ENCODE measurements at places on chromosomes 2 and 18.

DNA sequence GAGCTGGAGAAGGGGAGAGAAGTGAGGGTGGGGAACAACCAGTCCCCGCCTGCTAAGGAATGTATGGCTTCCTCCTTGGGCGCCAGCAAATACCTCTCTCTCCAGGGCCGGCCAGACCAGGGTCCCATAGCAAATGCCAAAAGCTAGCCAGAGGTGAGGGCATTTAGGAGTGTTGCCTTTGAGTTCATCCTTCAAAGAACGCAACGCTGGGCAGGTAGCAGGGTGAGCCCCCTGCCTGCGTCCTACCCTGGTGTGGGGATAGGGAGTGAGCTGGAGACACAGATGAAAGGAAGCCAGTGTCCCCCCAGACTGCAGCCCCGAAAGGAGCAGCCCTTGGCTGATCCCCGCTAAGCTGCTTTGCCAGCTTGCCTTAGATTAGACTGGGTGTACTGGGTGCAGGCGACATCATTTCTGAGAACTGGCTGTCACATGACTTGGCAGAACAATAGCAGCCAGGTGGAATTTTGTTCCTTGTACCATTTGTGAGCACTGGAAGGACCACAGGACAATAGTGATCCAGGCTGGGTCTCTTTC lies 40.4 kb downstream of the KLHL29 start:
- no peak for DNase-seq

- DNase-seq = no peak
Observed at GRCh38 chr18:73478191-73478590, 610.4 kb upstream of the NETO1 start.

GRCh38 chr2:121142452-121142851 lies 142.6 kb downstream of the TFCP2L1 start:
- no peak for DNase-seq

GRCh38 chr18:59547581-59548182 lies 149.5 kb downstream of the CCBE1 start:
- no peak for DNase-seq

DNA sequence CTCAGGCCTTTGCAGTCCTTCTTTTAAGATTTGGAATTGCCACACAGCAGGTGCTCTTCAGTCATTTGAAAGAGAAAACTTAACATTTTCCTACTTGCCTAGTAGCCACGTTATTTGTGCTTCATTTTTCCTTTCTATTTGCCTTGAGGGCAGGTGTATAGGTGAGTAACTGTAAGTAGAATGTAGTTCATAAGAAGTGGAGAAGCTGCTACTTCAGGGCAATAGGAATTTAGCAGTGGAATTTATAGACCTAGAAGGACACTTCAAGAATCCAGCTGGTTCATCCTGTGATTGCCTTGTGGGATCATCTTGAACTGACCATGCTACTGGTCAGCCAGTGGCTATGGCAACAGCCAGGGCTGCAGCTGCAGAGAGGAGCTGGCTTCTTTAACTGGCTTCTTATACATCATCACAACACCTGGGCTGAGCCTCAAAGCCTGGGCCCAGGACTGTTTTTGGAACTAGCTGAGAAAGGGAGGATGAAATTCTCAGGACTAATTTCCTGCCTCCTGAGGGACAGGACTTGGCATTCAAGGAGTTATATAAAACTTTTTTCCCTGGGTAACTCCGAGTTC lies 5.1 kb upstream of the LANCL1 start:
- DNase-seq = no peak

DNA sequence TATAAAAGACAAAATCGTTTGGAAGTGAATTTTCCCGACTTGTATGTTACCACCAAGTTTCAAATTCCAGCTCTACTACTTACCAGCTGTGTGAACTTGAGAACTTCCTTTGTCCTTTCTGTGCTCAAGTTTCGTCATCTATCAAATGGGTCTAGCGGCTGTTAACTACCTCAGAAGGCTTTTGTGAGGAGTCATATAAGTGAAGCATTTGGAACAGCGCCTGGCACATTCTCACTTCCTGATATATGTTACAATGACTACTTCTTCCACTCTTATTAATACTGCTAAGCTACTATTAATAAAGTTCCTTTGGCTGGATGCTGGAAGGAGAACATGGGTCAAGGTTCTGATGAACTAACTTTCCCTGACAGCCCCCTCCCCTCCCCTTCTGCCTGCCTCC lies 104.5 kb downstream of the MEIS1 start:
- DNase-seq = no peak

DNA sequence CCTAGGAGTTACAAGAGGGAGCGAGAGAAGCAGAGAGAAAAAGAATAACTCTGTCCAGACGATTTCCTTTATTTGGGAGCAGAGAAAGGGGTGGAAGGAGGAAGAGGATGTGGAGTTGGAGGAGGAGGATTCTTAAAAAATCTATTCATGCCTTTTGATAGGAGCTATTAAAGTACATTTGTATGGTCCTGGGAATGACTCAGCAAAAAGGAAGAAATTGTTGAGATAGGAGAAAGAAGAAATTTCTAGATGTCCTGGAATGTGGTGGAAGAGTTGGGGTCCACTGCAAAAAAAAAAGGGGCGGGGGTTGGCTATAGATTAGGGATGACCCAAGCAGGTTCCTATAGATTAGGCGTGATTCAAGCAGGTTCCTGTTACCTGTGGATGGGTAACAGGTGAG lies 32.4 kb upstream of the RPRM start:
- DNase-seq = no peak

GRCh38 chr18:77016936-77017335 lies 115.6 kb downstream of the MBP start:
- DNase-seq = no peak

- DNase-seq = no peak
Observed at GRCh38 chr18:37362158-37362890, 203.3 kb downstream of the CELF4 start.

GRCh38 chr2:103823847-103824246 lies 1030.1 kb upstream of the POU3F3 start:
- no peak for DNase-seq

DNA sequence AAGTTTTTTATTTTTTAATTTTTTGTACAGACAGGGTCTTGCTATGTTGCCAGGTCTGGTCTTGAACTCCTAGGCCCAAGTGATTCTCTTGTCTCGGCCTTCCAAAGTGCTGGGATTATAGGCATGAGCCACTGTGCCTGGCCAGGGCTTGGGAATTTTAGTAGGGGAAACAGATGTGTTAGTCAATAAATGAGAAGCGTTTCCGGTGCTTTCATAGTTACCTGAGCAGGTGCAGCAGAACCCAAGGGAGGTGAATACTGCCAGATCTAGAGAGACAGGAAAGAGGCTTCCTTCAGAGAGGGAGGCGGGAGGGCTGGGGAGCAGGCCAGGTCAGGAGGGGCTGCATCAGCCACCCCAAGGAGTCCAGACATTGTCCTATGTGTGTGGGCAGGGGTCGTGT lies 30.5 kb upstream of the IMPA2 start:
- no peak for DNase-seq

DNA sequence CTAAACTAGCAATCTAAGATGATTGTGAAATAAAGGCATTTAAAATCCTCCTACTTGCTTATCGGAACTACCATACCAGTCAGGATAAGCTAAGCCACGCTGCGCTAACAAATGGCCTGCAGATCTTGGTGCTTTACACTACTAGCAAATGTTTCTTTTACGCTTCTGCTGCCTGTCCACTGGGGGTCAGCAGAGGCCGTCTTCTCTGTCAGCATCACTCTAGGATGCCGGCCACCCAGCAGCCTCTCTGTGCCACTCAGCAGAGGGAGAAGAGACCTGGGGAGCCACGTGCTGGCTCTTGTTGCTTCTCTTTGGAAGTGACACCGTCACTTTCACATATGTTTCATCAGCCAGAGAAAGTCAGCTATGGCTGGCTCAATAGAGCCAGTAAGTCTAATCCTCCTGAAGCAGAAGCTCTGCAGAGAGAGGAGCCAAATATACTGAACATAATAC lies 36.6 kb downstream of the COPS8 start:
- peak; percentile 81 for DNase-seq

GRCh38 chr18:52237551-52237950 lies 102.4 kb upstream of the DCC start:
- DNase-seq = no peak

DNA sequence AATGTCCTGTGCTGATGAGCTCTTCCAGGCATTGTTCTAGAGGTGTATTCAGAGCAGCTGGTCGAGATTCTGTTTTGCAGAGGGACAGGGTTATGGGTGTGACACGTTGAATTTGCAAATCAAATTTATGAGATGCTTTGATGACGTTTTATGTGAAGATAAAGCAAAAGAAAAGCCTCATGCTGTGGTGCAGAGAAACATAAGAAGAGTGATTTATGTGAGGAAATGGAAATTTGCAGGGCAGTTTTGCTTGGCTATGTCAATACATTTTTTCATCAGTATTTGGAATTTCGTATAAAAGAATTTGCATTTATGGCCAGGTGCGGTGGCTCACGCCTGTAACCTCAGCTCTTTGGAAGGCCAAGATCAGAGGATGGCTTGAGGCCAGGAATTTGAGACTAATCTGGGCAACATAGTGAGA lies 36.4 kb downstream of the TSN start:
- DNase-seq = no peak

- DNase-seq = no peak
Observed at GRCh38 chr2:132573444-132574007, 96.5 kb downstream of the LYPD1 start.

DNA sequence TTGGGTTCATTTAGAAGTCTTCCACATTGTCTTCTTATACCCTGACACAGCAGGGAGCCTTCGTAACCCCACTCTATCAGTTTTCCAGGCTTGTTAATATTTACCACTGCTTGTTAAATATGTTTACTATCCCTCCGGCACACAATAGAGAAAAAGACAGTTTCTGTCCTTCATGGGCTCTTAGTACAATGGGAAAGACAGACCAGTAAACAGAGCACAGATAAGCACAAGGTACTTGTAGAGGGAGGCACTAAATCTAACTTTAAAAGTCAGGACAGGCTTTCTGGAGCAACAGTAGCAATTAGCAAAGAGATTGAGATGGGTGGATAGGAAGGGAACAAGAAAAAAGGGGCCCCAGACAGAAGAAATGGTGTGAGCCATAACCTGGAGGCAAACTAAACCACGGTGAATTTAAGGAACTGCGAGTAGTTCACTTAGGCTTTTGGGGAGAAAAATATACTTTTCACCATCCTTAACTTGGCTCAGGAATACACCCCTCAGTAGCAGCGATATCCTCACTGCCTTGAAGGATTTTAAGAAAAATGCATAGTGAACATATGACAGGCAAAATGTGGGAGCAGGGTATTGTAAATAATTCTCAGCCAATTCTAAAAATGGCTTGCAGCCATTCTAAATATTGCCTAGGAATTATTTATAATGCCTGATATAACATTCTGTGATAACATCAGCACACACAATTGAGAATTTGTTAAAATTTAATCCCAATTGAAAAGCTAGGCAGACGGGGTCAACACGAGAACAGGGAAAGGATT lies 383.7 kb downstream of the CDH2 start:
- no peak for DNase-seq

DNA sequence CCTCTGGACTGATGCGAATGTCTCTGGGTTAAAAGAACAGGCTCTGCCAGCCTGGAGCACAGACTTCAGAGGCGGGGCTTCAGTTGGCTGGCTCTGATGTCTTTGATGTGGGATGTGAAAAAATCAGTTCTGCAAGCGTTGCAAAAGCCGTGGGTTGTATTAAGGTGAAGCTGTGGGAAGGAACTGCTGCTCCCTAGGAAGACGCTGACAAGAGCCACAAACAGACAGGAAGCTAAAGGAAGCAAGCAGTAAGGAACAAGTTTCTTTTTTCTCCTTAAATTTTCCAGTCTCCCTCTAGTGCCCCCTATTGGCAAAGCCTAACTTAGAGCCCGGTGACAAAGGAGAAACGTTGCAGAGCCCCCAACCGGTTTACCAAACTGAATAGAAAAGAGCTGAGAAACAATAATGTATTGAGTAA lies 239.0 kb downstream of the CCDC178 start:
- DNase-seq = no peak

GRCh38 chr2:181677912-181678586 lies 2.3 kb downstream of the NEUROD1 start:
- DNase-seq = peak; percentile 63

GRCh38 chr18:42039396-42039795 lies 84.4 kb downstream of the PIK3C3 start:
- no peak for DNase-seq

- no peak for DNase-seq
Observed at GRCh38 chr18:9366126-9366714, 31.6 kb downstream of the TWSG1 start.

- no peak for DNase-seq
Observed at GRCh38 chr2:24452502-24452885, 38.6 kb upstream of the NCOA1 start.

DNA sequence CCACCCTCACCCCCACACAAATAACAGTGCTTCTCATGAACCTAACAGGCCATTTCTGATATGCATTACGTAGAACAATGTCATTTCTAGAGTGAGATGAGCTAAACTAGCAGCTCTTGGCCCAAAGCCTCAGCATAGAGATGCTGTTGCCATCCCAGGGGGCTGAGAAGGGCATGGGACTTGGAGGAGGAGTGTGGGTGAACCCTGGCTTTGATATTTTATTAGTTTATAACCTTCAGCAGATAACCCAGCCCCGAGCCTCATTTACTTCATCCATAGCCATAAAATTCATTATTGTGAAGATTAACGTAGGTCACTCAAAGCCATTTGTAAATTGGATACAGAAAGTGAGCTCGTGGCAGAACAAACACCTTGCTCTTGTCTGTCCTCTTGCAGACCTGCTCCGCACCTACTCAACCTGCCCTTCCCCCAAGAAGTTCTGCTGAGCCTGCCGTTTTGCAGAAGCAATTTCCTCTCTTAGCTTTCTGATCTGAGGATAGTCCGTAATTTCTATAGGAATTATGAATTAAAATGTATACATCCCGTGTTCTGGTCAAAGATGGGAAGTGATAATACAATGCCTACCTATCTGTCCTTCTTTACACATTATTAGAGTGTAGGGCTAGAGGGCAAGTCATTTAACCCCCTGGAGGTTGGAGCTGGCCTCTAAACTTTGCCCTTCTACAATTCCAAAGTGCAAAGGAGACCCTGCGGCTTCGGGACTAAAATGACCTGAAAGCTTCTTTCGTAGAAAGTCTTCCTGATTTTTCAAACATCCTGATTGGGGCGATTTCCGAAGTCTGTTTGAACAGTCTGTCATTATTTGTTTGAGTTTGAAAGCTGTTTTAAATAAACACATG lies 187.4 kb downstream of the BCL2 start:
- DNase-seq = no peak

DNA sequence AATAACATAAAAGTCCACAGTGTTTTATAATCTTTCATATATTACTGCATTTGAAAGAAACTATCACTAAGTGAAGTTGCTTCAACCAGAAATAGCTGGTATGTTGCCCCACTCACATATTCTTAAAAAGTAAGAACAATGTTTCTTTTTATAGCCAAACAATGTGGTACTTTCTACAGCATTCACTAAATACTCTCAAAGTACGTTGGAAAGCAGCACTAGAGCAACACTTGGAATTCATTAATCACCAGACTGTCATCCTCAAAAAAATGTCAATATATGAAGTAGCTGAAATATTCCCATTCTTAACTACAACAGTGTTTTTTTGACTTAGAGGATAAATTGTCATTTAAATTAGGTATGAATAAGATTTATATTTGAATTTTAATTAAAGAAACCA lies 32.8 kb downstream of the COBLL1 start:
- DNase-seq = no peak

- no peak for DNase-seq
Observed at GRCh38 chr2:173441222-173441621, 86.5 kb downstream of the CDCA7 start.
